T-helper 2 cell (primary cell): ENCODE measurements at places on chromosomes 3 and 15.

DNA sequence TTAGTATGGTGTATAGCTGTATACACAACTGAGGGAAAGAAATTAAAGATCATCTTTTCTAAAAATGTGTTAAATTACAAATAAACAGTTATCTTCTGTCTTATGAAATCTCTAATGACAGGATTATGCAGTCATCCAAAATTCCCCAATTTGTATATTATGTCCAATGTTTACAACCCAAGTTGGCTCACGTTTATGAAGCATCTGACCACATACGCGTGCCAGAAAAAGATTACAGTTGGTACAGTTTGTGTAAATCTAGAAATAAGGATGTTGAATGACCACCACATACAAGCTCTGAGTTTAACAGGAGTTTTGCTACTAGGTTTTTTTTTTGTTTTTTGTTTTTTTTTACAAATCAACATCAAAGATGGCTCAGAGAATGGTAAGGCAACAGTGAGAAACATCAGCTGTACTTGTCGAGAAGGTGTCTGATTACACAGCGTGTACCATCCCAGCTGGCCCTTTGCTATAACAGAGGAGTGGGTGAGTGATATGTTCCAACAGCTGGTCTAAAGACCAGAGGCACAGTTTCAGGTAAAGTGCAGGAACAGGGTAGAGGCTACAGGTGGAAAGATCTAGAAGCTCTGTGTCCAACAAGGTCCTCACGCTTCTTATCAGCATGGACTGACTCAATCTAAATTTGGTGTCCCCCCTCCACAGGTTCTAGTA, 47.1 kb downstream of the USF3 start:
- no peak for DNase-seq

GRCh38 chr15:39623529-39623931, 42.7 kb downstream of the THBS1 start:
- DNase-seq, result peak; percentile 89

DNA sequence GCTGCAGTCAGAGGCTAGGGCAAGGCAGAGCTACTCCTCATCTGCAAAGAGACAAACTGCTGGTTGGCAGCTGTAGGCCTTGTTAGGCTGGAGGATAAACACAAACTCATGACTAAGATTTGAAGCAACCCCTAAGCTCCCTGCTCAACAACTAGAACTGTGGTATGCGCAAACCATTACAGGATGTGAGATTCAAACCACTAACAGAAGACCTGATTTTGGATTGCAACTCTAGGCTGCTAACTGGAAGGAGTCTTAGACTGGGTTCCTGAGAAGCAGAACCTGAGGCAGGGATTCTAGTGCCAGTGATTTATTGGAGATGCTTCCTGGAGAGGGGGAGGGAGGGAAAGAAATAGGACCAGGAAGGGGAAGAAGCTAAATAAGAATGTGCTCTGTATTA, 22.5 kb downstream of the CCR4 start:
- no peak for DNase-seq

- no peak for DNase-seq
These were observed 338.5 kb upstream of the KCNH8 start for GRCh38 chr3:18809640-18810305.

- DNase-seq, result no peak
These were observed 11.1 kb downstream of the HCLS1 start for GRCh38 chr3:121649645-121650044.

DNA sequence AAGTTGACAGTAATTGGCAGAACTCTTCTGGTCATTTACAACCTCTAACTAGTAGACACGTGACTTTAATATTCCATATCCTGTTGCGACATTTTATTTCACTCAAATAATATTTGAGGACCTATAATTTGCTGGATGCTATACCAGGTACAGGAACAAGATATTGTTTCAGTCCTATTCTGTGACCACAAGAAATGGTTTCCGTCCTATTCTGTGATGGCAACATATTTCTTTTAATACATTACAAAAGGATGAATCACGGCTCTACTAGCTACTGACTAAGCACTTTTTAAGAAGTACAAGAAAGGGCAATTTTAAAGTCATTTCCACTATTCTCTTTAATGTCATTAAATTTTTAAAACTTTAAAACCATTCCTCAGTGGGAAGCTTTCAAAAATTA, 400.2 kb downstream of the CNTN3 start:
- no peak for DNase-seq
